HTR-8/SVneo (cell line): ENCODE measurements at places on chromosomes 2 and 18.

- no peak for DNase-seq
Measured at GRCh38 chr2:133660510-133660909, 92.2 kb upstream of the NCKAP5 start.

GRCh38 chr18:11839556-11839955 lies 11.7 kb upstream of the CHMP1B start:
- DNase-seq, result no peak

DNA sequence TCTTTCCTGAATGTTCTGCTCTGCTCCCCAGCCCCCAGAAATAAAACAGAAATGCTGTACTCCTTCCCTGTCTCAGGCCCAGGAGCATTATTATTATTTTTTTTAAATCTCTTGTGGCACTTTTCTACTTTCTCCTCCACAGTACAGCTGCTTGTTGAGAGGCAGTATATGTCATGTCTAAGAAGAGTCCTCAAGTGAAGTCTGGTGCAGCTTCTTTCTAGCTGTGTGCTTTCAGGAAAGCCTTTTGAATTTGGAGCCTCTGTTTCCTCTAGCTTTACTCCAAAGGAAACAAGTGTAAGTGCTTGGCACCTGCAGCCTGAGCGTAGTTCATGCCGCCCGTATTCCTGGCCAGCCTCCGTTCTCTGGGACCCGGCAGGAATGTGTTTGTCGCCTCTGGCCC lies 22.4 kb downstream of the AGAP1 start:
- no peak for DNase-seq

DNA sequence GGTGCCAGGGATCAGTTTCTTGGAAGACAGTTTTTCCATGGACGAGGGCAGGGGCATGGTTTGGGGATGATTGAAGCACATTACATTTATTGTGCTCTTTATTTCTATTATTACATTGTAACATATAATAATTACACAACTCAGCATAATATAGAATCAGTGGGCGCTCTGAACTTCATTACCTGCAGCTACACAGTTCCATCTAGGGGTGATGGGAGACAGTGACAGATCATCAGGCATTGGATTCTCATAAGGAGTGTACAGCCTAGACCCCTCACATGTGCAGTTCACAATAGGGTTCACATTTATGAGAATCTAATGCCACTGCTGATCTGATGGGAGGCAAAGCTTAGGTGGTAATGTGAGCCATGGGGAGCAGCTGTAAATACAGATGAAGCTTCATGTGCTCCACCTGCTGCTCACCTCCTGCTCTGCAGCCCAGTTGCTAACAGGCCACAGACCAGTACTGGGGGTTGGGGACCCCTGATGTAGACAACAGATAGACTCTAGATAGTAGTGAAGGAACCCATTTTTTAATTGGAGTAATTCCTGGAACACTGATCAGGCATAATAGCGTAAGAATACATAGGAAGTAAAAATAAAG lies 41.5 kb upstream of the MC4R start:
- no peak for DNase-seq

GRCh38 chr2:232146294-232146693 lies 184.8 kb downstream of the DIS3L2 start:
- DNase-seq, result no peak

- no peak for DNase-seq
Measured at GRCh38 chr2:222730366-222730999, 59.0 kb downstream of the MOGAT1 start.

- no peak for DNase-seq
Measured at GRCh38 chr18:13139885-13140450, 78.6 kb upstream of the LDLRAD4 start.

GRCh38 chr2:43106559-43107527 lies 119.6 kb downstream of the ZFP36L2 start:
- DNase-seq, result no peak

- DNase-seq, result no peak
Measured at GRCh38 chr18:59057969-59058368, 81.7 kb upstream of the SEC11C start.

GRCh38 chr2:151842830-151843690 lies 14.8 kb upstream of the ARL5A start:
- DNase-seq, result no peak

- no peak for DNase-seq
Measured at GRCh38 chr2:206218796-206219499, 55.5 kb upstream of the ZDBF2 start.

- DNase-seq, result no peak
Measured at GRCh38 chr2:43047187-43047780, 179.1 kb downstream of the ZFP36L2 start.

- DNase-seq, result no peak
Measured at GRCh38 chr2:200534572-200534971, 8.6 kb downstream of the SGO2 start.
